ENCODE measurements at places on chromosomes 6 and 20.
A peak's percentile ranks its signal among the peaks of the same experiment; 100 is the strongest.

DNA sequence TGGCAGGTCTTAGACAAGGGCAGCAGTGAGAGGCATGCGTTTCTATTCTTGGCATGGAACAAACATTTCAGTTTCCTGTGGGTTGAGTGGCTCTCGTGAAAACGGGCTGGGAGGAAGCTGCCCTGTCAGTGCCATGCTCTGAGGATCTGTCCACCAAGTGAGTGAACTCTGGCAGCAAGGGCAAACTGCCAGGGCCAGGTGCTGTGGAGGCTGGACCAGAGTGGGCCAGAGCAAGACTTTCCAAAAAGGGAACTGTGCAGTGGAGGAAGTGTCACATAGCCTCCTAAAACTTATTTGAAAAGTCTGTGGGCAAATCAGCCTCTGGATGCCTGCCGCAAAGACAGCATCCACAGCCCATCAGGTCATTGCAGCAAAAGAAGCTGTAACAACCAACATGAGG lies 44.2 kb upstream of the TAB2 start:
- no peak for DNase-seq

DNA sequence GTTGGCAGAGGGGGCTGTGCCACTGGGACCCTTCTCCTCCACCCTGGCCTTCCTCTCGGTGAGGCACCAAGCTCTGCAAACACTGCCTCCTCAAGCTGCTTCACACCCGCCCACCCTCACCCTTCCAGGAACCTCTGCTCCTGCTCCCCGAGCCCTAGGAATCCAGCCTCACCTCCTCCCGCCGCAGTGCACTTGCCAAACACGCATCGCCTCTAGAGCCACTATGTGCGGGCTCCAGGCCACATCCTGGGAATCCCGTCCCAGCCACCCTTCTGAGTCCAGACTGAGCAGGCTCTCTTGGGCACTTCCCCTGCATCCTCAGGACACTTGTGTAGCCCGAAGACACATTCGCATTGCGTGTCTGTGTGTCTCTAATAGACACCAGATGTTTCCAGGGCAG lies 18.5 kb downstream of the PSMG4 start:
- peak; percentile 9 for DNase-seq

- no peak for DNase-seq
Measured at GRCh38 chr6:137531376-137532092, 37.3 kb upstream of the OLIG3 start.

DNA sequence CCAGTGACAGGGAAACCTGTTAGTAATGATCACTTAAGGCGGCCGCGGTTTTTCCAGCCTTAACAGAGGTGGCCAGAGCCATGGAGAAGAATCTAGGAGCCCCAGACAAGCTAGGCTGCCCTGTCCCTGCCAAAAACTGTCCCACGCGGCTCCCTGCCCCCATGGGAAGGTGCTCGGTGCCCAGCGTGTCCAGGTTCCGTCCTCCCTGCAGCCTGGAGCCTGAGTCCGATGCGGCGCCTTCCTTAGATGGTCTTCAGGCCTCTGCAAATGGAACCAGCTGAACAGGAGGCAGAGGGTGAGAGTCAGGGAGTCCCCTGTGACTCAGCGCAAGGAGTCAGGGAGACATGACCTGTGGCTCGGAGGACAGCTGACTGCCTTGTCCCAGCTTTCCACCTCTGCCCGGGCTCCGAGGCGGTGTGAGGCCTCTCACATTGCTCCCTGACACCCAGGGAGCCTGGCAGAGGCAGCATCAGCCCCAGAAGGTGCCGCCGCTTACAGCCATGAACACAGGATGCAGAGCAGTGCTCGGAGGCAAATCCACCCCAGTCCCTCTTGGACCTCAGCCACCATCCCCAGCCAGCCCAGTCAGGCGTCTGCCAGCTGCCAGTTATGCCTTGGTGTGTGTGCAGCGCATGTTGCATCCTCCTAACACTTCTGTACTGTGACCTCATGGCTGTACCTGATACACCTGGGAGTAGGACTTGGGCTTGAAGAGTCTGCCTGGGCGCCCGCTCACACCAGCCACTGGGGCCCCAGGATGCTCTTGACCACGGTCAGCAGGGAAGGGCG lies 377.7 kb downstream of the CDH4 start:
- DNase-seq, result no peak

GRCh38 chr20:57653910-57654309 lies 33.7 kb upstream of the ZBP1 start:
- DNase-seq, result no peak

GRCh38 chr6:131068165-131068564 lies 5.1 kb upstream of the EPB41L2 start:
- DNase-seq, result no peak

DNA sequence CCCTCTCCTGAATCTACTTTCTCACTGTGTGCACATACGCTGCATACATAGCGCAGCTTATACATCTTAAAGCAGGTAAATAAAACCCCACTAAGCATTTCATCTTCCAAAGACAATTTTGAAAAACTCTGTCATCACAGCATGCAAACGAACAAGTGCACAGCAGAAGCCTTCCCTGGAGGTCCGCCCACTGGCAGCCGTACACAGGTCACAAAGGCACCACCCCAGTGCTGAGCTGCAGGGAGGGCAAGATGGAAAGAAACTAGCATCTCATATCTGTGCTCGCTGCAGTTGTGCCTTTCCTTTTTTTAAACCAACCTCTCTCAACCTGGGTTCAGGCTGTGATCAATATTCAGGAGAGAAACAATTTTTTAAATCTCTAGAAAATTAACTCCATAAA lies 73.3 kb downstream of the HUS1B start:
- DNase-seq, result no peak

- no peak for DNase-seq
Measured at GRCh38 chr6:5302220-5302946, 41.1 kb downstream of the FARS2 start.

- DNase-seq, result no peak
Measured at GRCh38 chr20:667351-668034, 8.1 kb downstream of the SCRT2 start.

Data from GM04504 (cell line).